NCI-H774 (cell line): ENCODE measurements at places on chromosomes 7 and 10.

DNA sequence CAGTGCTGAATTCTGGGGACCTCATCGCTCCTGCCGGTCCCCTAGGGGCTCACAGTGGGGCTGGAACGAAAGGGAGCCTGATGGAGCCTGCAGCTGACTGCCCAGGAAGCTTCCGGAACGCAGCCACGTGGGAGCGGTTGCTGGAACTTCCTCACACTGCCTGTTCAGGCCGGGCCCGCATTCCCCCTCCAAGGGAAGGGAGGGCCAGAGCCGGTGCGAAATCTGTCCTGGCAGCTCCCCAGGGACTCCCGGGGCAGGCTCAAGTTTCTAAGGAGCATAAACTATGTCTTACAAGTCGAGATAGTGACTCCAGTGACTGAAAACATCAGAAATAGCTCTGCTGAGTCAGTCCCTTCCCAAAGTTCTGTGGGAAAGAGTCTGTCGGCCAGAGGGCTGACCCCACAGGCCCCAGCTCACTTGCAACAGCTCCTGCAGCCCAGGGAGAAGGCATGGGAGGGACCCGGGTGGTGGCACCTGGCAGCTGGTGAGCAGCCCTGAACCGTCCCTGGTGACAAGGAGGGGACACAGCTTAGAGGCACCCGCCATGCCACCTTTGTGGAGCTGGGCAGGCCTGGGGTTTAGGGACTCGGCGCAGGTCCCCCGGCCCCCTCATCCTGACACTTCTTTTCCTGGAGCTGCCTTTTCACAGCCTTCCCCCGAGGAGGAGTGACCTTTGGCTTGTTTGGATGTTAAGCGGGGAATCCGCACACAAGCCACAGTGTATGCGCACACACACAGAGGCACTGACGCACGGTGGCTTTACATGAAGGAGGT is 47.6 kb downstream of the PDGFA start:
- DNase-seq: no peak

GRCh38 chr10:101310529-101311184 is 43.3 kb upstream of the BTRC start:
- no peak for DNase-seq

DNA sequence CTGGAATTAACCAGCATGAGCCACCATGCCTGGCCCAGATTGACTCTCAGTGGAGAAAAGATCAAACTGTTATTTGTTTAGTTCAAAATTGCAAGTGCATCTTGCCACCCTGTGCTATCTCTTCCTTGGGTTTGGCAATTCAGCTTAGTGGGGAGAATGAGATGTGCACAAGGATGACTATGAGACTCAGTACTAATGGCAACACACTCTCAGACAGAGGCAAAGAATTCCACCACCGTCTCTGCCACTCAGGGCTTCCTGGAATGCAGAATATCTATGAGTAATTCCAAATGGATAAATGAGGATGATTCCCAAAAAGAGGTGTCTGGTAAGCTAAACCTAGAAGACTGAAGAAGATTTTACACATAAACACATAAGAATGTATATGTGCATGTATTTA is 525.8 kb downstream of the NRG3 start:
- DNase-seq: no peak

DNA sequence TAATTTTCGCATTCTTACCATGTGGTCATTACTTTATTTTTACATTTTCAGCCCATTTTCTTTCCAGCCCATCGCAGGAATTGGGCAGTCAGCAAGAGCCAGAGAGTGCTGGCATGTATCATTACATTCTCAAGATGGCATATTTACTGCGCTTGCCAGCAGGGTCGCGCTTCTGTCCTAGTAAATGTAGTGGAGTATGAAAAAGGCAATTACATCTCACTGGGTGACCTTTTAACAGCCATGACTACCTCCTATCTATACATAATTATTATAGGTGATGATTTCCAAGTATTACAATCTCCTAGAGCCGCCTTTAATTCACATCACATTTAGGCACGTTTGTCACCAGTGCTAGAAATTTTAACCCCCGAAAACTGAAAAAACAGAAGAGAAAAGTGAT is 433.7 kb upstream of the MGMT start:
- no peak for DNase-seq

- DNase-seq: no peak
These were observed 7.6 kb downstream of the CALD1 start for GRCh38 chr7:134787064-134787463.

- DNase-seq: no peak
These were observed 231.0 kb upstream of the LYZL1 start for GRCh38 chr10:29057822-29058331.

- DNase-seq: peak; percentile 1
These were observed 3.1 kb upstream of the CAPZA2 start for GRCh38 chr7:116859323-116859722.

DNA sequence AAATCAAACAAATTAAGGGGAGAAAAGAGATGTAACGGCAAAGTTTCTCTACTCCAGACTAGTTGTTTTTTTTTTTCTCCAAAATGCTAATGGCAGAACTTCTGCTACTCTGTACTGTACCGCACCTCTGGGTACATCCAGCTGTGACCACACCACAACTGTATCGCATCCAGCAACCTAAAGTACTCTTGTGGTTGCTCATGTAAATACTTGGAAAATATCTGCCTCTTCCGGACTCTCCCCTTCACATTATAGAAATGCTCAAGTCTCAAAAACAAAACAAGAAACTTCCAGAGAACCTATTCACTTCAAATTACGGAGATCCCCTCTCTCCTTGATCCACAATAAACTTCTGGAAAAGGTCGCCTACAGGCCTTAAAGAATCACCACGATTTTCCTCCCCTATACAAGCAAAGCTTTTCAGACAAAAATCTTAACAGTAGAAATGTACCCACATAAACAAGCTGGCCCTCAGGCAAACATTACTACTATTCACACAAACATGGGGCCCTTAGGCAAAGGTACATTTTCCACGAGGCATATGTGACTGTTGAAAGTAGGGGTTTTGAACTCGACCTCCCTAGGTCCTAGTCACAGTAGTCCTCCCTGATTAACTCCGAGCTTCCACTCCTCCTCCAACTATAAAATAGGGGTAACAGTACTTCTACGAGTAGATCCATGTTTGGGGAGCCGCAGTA is 222.9 kb upstream of the MKLN1 start:
- DNase-seq: no peak

GRCh38 chr10:8049045-8049864 is 5.2 kb upstream of the GATA3 start:
- no peak for DNase-seq
